ENCODE measurements at places on chromosomes 16 and 17.

DNA sequence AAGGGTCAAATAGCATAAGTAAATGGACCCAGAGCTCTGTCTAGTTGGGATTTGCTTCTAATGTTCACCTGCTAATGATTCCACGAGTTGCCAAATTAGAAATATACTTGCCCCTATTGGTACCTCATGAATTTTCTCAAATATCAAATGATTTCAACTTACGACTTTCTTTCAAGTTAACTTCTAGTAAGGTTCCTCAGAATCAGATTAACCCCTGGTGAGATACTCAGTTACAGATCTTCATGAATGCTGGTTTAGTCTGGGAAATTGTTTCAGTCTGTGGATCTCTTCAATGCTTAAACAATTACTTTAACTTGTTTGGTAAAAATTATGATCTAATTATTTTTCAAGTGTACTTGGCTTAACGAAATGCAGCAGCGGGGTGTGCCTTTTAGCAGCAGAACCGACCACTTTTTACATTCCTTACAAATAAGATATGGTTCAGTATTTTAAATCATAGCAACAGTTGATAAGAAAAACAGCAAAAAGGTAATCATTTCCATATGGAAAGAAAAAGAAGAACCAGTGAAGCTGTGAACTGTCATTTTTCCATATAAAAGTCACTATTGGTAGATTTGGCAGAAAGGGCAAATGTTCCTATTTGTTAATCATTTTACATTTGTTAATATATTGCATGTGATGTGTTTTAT is 34.5 kb downstream of the TUBD1 start:
- no peaks in the 10 kb centered on the region for H3K27me3 ChIP-seq
- peak overlapping the region; percentile 49 for H3K27ac ChIP-seq
- peaks cover 12% of the 10 kb centered on the region for H3K36me3 ChIP-seq
- DNase-seq, result no peak

GRCh38 chr17:77874303-77875050 is 84.0 kb upstream of the TNRC6C start:
- no peaks in the 10 kb centered on the region for H3K36me3 ChIP-seq
- H3K4me1 ChIP-seq, result peaks cover 6% of the 10 kb centered on the region
- no peak overlapping the region for H3K4me3 ChIP-seq
- H3K27ac ChIP-seq, result no peak overlapping the region

DNA sequence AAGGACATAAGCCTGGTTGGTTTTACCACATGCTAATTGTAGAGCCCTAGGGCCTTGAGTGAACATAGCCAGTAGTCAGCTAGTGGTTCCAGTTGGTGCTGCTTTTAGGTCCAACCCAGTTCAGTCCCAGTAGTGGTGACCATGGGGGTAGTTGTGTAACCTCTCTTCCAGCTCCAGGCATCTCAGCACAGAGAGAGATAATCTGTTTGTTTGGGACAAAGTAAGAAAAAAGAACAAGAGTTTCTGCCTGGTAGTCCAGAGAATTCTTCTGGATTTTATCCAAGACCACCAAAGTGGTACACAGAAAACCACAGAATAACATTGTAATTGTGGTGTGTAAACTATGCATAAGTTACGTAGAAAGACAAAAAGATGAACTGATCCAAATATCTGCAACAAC is 5.2 kb upstream of the CCL13 start:
- no peaks in the 10 kb centered on the region for H3K36me3 ChIP-seq
- no peak overlapping the region for H3K27ac ChIP-seq
- H3K4me3 ChIP-seq, result no peak overlapping the region
- 0 out of 2 replicates have a peak, but pooled peaks cover 2% of the 10 kb centered on the region for H3K27me3 ChIP-seq

DNA sequence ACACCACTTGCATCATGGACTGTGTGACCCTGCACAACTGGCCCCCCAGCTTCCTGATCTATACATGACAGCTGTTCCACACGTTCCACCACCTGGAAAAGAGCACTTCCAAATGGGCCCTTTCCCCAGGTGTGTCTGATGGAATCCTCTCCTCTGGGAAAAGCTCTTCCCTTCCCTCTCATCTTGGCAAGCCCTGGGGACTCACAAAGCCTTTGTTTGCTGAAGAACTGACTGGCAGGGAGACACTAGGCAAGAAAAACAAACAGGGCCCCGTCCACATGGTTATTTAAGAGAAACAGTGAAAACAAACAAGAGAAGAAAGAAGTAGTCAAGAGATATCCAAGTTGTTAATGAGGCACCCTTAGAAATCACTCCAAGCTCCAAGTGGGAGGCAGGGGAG is 52.6 kb downstream of the C16orf95 start:
- DNase-seq, result peak; percentile 67
- no peaks in the 10 kb centered on the region for H3K27me3 ChIP-seq
- no peaks in the 10 kb centered on the region for H3K36me3 ChIP-seq
- H3K4me3 ChIP-seq, result no peak overlapping the region

DNA sequence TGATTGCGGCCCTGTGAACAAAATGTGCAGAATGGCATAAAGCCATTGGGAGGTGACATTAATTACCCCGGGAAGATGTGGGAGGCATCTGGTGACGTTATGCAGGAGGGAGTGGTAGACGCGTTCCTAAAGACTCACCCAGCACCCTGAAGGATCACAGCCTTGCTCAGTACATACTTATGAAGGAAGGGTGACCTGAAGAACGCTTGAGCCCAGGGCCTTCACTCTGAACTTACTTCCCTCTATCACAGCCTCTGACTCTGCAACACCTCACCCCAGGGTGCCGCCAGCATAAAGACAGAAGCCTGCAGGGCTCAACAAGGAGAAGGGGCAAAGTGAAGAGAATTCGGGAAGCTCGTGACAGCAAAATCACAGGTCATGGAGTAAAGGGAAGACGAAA is 9.4 kb downstream of the MFSD6L start:
- H3K4me1 ChIP-seq, result no peaks in the 10 kb centered on the region
- H3K4me3 ChIP-seq, result no peak overlapping the region
- H3K27ac ChIP-seq, result no peak overlapping the region
- no peaks in the 10 kb centered on the region for H3K36me3 ChIP-seq
- DNase-seq, result no peak
- no peaks in the 10 kb centered on the region for H3K27me3 ChIP-seq

- 0 out of 2 replicates have a peak, but pooled peaks cover 7% of the 10 kb centered on the region for H3K36me3 ChIP-seq
- no peak overlapping the region for H3K4me3 ChIP-seq
- peak overlapping the region; percentile 73 for H3K27ac ChIP-seq
- H3K27me3 ChIP-seq, result no peaks in the 10 kb centered on the region
- DNase-seq, result peak; percentile 81
Measured at GRCh38 chr17:57406131-57406980, 150.0 kb downstream of the MSI2 start.

- H3K4me1 ChIP-seq, result no peaks in the 10 kb centered on the region
- H3K27ac ChIP-seq, result no peak overlapping the region
Measured at GRCh38 chr17:72219137-72219823, 98.5 kb downstream of the SOX9 start.

GRCh38 chr17:13583996-13584700 is 17.6 kb downstream of the HS3ST3A1 start:
- no peaks in the 10 kb centered on the region for H3K27me3 ChIP-seq
- H3K4me3 ChIP-seq, result no peak overlapping the region
- no peaks in the 10 kb centered on the region for H3K36me3 ChIP-seq
- H3K4me1 ChIP-seq, result peaks cover 38% of the 10 kb centered on the region
